Activated CD4-positive, CD25-positive, alpha-beta regulatory T cell (primary cell): ENCODE measurements at places on chromosomes 2 and 18.

GRCh38 chr2:194486326-194486725 is 1170.7 kb upstream of the SLC39A10 start:
- no peak for DNase-seq

DNA sequence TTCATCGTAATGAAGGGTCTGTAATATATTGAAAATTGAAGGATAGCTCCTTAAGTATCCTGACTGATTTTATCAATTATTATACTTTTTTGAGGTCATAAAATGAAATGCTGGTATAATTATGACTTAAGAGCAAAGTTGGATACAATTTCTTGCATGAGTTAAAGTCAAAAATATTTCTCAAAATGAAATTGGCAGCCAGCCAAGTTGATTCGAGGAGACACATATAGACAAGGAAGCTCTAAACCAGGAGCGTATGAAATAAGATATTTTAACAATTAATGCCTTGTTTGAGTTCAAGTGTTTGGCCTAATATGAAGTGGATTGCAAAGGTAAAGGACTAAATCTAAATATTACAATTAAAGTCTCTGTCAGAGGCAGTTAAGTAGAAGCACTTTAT is 260.4 kb upstream of the DSEL start:
- DNase-seq: no peak

- no peak for DNase-seq
These were observed 29.6 kb downstream of the CYRIA start for GRCh38 chr2:16635791-16636699.

- DNase-seq: no peak
These were observed 62.4 kb downstream of the ANKRD62 start for GRCh38 chr18:12155996-12156395.

GRCh38 chr2:84970868-84971509 is at the start of gene KCMF1:
KCMF1 (plus strand) TSS chr2:84971161; CDS start chr2:84971452, 291 bp downstream.
- DNase-seq: peak; percentile 53

GRCh38 chr2:151553-152334 is 105.4 kb upstream of the FAM110C start:
- no peak for DNase-seq

DNA sequence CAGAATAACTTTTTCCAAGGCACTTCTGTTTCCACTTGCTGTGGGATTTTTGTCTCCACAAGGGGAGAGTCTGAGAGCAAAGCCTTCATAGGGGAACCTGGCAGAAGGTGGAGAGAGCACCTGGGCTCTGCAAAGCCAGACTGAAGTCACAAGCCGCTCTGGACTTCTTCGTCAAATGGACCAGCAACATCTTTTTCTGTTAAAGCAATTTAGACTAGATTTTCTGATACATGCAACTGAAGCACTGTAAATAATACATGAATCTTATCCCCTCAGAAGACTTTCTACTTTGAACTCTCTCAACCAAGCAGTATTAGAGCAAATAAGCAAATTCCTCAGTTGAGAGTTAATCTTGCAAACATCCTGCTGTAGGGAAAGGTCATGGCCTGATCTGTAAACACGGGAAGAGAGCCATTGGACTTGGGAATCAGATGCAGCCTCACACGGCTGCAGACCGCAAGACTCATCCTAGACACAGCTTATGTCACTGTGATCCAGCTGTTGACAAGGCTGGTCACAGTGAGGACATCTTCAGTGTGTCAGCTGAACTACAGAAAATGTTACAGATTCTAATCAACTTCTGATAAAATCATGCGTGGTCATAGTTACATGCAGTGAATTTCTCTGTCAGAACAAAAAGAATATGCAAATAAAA is 3.2 kb downstream of the SH3YL1 start:
- DNase-seq: no peak

GRCh38 chr18:44051026-44051425 is 629.7 kb upstream of the SETBP1 start:
- no peak for DNase-seq

DNA sequence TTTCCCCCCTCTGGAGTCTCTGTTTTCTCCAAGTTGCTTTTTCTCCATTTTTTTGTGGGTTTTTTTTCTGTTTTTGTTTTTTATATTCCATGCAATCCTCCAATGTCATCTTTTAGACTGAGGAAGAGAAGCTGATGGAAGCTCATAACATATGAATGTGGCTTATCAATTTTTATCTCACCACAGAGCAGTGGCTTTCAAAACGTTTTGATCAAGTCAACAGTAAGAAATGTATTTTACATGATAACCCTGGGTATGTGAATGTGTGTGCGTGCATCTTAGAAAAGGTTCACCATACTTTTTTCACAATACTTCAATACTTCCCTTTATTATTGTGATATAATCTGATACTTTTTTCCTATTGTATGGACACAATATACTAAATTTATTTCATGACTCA is 64.6 kb upstream of the CDCA7 start:
- no peak for DNase-seq

DNA sequence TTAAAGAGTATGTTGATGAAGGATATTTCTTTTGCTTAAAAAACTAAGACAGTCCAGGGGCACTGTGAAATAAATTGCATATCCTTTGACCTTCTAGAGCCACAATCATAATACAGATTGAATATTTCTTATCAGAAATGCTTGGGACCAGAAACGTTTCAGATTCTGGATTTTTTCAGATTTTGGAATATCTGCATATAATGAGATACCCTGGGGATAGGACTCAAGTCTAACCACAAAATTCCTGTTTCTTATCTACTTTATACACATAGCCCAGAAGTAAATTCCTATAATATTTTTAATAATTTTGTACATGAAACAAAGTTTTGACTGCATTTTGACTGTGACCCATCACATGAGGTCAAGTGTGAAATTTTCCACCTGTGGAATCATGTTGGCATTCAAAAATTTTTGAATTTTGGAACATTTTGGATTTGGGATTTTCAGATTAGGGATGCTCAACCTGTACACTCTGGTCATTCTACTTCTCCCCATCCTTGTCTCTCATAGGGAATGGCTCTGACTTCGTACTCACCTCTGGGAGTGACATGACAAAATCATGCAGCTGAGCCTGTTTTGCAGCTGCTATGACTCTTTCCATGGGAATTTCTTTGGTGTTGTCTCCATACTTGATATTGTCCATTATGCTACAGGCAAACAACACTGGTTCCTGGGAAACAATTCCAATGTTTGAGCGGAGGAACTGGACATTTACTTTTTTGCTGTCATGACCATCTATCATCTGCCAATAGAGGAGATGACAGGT is 25.7 kb downstream of the G6PC2 start:
- no peak for DNase-seq

- no peak for DNase-seq
These were observed 504.8 kb upstream of the KLHL29 start for GRCh38 chr2:22880161-22880560.

- DNase-seq: no peak
These were observed 123.0 kb upstream of the CCDC150 start for GRCh38 chr2:196516564-196516963.

DNA sequence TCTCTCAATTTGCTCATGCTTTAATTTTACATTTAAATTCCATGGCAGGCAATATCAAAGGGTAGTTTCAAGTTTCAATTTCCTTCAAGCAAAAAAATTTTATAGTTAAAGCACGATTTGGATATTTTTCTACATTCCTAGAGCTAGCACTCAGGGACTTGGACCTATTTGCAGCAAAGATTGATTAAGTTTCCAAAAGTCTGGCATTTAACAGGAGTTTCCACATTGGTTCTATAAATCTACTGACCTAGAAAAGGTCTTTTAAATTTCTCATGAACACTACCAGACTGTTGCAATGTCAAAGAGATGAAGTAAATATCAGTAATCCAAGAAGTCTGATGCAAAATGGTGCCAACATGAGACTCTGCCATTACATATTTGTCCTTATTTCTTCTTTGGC is 253.7 kb upstream of the LINC00305 start:
- no peak for DNase-seq

DNA sequence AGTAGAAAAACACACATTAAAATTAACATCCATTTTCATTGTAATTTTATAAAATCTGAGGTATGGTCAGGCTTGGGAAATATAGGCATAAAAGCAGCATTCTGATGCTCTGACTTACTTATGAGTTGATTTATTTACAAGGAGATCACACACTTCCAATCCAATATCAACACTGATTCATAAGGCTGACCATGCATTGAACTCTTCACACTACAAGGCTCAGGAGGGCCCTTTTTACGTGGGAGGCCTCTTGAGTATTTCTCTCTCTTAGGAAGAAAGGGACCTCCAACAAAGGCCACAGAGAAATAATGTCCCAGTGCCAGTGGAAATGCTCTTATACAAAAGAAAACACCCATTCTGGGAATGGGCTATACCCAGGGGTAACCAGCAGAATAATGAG is 222.8 kb downstream of the NAPG start:
- no peak for DNase-seq

GRCh38 chr2:197759625-197760292 is 25.4 kb downstream of the BOLL start:
- DNase-seq: no peak

GRCh38 chr2:26519396-26520147 is 41.6 kb upstream of the OTOF start:
- DNase-seq: no peak

DNA sequence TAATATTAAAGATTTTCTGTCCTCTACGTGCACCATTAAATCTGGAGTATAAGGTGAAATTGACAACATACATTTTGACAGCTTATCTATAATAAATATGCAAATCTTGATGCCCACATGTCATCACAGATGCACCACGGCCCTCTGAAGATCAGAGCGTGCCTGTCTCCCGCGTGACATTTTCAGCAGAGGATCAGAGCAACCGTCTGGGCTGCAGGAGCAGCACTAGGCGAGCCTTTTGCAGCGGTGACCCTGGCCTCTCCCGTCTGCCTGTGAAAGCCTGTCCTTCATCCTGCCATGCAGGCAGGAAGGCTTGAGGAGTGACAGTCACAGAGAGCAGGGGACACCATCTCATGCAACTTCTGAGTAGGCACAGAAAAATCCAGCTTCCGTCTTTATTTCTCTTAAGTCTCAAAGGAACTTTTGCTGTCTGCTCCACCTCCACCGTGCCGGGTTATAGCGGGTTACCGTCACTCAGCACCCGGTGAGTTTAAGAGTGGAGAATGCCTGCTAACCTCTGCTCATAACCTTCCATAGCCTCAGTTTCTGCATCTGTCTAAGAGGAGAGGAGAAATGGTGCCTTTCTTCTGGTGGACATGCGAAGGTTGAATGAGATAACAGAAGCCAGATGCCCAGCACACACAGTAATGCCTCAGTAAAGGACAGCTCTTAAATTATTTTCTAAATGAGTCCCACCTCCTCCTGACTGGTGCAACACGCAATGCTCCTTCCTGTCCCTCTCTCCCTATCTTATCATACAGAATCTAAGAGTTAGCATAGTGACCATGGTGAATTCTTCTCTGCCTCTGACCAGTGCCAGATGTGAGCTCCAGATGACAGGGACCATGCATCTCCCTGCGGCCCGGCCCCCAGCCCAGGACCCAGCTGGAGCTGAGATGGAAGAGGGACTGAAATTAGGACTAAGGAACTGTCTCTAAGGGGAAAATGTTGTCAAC is 43.8 kb downstream of the CELF4 start:
- no peak for DNase-seq

- DNase-seq: no peak
These were observed 40.1 kb upstream of the AKAIN1 start for GRCh38 chr18:5237083-5237722.

DNA sequence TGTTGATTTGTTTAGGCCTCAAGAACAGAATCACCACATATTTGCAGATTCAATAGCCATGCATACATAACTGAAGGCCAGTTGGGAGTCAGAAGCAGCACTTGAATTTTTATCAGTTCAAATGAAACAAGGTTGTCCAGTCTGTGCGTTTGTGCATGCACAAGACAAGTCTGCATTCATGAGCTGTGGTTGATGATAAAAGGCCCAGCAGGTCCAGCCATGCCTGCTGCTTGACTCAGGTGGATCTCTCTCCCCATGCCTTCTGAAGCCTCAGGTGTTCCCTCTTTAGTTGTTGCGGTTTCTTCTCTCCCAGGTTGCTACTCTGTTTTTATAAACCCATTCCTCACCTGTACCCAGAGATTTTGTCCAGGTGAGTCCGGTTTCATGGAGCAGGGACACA is 124.5 kb downstream of the CCDC102B start:
- DNase-seq: no peak

DNA sequence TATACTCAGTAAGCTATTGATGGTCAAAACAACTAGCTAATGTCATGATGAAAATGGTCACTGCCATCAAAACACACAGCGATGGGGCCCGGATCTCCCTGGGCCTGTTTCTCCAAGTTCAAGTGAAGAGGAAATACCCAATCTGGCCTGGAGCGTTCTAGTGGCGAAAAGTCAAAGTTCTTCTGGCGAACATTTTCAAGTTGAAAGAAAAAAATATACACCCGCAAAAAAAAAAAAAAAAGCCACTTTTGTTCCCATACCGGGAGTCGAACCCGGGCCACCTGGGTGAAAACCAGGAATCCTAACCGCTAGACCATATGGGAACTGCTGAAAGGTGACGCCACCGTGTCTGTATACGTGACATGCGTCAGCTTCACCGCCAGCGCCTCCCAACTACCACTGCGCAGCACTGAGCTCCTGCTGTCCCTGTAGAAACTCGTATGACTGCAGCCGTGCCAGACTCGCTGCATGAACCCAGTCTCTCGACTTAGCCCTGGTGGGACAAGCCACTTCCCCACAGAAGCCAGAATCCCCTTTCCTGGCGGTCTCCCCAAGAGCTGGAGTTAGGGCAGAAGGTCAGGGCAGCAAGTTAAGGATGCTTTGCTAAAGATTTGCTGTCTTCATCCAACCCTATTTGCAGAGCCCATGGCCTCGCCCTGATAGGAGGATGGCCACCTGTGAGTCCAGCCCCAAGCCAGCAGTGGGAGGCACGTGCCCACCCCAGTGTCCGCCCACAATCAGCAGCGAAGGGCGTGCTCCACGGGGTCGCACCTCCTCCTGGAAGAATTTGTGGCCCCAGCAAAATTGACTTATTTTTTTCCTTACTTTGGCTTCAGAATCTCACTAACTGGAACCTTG is 5.6 kb upstream of the IMP4 start:
- no peak for DNase-seq

- DNase-seq: no peak
These were observed 420.7 kb upstream of the TRIB2 start for GRCh38 chr2:12295856-12296519.

DNA sequence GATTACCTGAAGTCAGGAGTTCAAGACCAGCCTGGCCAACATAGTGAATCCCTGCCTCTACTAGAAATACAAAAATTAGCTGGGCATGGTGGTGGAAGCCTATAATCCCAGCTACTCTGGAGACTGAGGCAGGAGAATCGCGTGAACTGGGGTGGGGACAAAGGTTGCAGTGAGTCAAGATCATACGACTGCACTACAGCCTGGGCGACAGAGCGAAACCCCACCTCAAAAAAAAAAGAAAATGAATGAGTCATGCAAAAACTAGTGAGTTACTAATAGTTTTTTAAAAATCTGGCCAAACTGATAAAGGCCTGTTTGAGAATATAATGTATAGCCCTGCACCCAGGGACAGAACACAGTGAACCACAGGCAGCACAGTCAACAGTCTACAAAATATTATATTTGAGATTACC is 17.5 kb downstream of the AFG3L2 start:
- no peak for DNase-seq
